ENCODE measurements at places on chromosomes 6 and 20. TPM values are rescaled to one million over a fixed set of nuclear protein-coding genes. Genes with fewer than 3 reads are reported as not detected.

GRCh38 chr20:20505554-20505953 is 137.7 kb downstream of the INSM1 start:
- DNase-seq: no peak
- no peak overlapping the region for H3K27ac ChIP-seq
- H3K4me3 ChIP-seq: no peak overlapping the region
- no peaks in the 10 kb centered on the region for H3K36me3 ChIP-seq
- no peaks in the 10 kb centered on the region for H3K27me3 ChIP-seq

- H3K27ac ChIP-seq: no peak overlapping the region
- no peaks in the 10 kb centered on the region for H3K27me3 ChIP-seq
- no peaks in the 10 kb centered on the region for H3K4me1 ChIP-seq
- H3K4me3 ChIP-seq: no peak overlapping the region
Measured at GRCh38 chr20:14441201-14441600, 103.8 kb upstream of the FLRT3 start.

GRCh38 chr6:43075670-43076463 is at the start of gene PTK7:
PTK7 (plus strand) TSS chr6:43076314; CDS start chr6:43076489, 175 bp downstream.
- H3K27me3 ChIP-seq: no peaks in the 10 kb centered on the region
- peak within 1 kb of the TSS; percentile 16 for H3K27ac ChIP-seq
- H3K4me3 ChIP-seq: peak within 1 kb of the TSS; percentile 95
- peak; percentile 78 for DNase-seq

GRCh38 chr6:90083891-90084290 is 189.6 kb downstream of the GJA10 start:
- no peak overlapping the region for H3K4me3 ChIP-seq
- H3K4me1 ChIP-seq: no peaks in the 10 kb centered on the region
- H3K27ac ChIP-seq: no peak overlapping the region
- DNase-seq: no peak

GRCh38 chr20:10672624-10673127 is 1.1 kb downstream of the JAG1 start:
- DNase-seq: peak; percentile 58
- H3K4me1 ChIP-seq: peaks cover 5% of the 10 kb centered on the region
- H3K27me3 ChIP-seq: no peaks in the 10 kb centered on the region
- H3K4me3 ChIP-seq: peak overlapping the region; percentile 97
- H3K27ac ChIP-seq: peak overlapping the region; percentile 78

GRCh38 chr6:86122086-86122485 is 479.4 kb upstream of the SYNCRIP start:
- DNase-seq: no peak
- H3K4me1 ChIP-seq: no peaks in the 10 kb centered on the region
- H3K27ac ChIP-seq: no peak overlapping the region

DNA sequence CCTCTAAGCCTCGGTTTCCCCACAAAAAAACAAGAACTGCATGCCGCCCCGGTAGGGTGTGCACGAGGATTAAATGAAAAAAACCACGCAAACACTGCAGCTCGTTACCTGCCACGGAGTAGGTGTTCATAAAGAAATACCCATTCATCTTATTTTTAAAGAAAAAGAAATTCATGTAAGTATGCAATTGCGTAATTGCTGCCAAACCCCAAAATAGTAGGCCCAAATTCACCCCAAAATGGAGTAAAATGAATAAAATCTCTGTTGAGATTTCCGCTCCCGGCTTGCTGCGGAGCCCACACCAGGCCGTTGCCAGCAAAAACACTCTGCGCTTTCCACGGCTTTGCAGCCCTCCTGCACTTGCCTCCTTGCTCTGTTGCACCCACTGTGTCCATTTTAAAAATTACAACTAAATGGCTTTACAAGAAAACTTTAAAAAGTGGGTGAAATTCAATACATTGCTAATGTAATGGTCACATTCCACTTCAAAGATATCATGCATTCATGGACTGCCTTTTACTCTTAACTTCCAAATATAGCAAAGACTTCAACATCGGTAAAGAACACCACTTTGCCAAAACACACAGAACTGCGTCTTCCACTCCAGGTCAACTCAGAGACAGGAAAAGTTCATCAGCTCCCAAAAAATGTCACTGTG is 125.0 kb downstream of the ZMYND8 start:
- no peaks in the 10 kb centered on the region for H3K27me3 ChIP-seq
- H3K4me1 ChIP-seq: 0 out of 2 replicates have a peak, but pooled peaks cover 4% of the 10 kb centered on the region
- peak overlapping the region; percentile 29 for H3K27ac ChIP-seq
- peaks cover 34% of the 10 kb centered on the region for H3K36me3 ChIP-seq

The PDE7B gene
- total RNA-seq: not detected

The SALL4 gene
- 75.8 TPM for total RNA-seq

GRCh38 chr20:50628853-50629669 is 62.3 kb downstream of the RIPOR3 start:
- no peak overlapping the region for H3K4me3 ChIP-seq
- peak overlapping the region; percentile 6 for H3K27ac ChIP-seq

- no peaks in the 10 kb centered on the region for H3K4me1 ChIP-seq
- H3K36me3 ChIP-seq: no peaks in the 10 kb centered on the region
- no peak for DNase-seq
- H3K4me3 ChIP-seq: no peak overlapping the region
- no peaks in the 10 kb centered on the region for H3K27me3 ChIP-seq
Measured at GRCh38 chr6:22738194-22738593, 168.8 kb downstream of the HDGFL1 start.

- H3K36me3 ChIP-seq: no peaks in the 10 kb centered on the region
- DNase-seq: no peak
- H3K4me3 ChIP-seq: no peak overlapping the region
- H3K4me1 ChIP-seq: no peaks in the 10 kb centered on the region
Measured at GRCh38 chr6:159261995-159262394, 92.8 kb downstream of the FNDC1 start.

The VSX1 gene
- total RNA-seq: not detected

The ACSS1 gene
- 113 TPM for total RNA-seq

- H3K27ac ChIP-seq: no peak overlapping the region
- no peaks in the 10 kb centered on the region for H3K36me3 ChIP-seq
- H3K4me1 ChIP-seq: no peaks in the 10 kb centered on the region
- no peak overlapping the region for H3K4me3 ChIP-seq
- DNase-seq: no peak
Measured at GRCh38 chr6:148716811-148717210, 30.0 kb upstream of the UST start.

The CLPSL2 gene
- total RNA-seq: 2.0 TPM

The ARFGEF3 gene
- total RNA-seq: 5.6 TPM

GRCh38 chr6:110681543-110682459 is 133.5 kb downstream of the CDK19 start:
- H3K36me3 ChIP-seq: no peaks in the 10 kb centered on the region
- H3K4me3 ChIP-seq: no peak overlapping the region
- no peak for DNase-seq
- H3K27ac ChIP-seq: peak overlapping the region; percentile 72

The PIGT gene
- 259 TPM for total RNA-seq

The DSP gene
- 193 TPM for total RNA-seq

DNA sequence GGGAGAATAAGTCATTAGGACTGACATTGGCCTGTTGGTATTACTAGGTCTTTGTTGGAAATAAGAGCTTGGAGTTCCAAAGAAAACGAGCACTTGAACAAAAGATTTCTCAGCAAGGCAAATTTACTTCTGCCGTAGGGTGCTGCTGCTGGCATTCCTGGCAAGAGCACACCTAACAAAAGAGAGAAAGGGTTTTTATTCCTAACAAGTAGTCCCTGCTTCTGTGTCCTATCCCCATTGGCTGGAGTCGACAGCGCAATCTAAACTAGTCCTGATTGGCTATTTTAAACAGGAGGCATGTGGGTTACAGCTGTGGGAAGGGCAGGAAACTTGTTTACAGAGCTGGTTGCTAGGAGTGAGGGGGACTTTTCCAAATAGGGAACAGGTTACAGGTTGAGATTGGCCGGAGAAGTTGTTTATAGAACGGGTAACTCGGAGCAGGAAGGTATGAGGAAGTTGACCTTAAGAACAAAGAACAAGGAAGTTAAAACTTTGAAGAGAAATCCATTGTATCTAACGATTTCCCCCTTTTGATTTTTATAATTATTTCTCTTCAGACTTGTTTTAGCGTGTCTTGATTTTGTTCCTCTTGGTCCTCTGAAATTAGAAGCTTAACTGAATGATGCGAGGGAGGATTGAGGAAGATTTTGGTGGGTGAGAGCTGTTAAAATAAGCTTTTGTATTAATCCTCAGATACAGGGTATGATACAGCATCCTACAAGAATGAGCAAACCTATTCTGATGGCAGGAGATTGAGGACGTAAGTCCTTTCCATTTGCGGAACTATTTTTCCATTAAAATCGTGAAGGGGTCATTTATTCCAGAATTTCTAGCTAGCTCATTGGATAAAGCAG is 3.4 kb upstream of the ZNFX1 start:
- peaks cover 65% of the 10 kb centered on the region for H3K4me1 ChIP-seq
- H3K36me3 ChIP-seq: peaks cover 70% of the 10 kb centered on the region
- H3K27ac ChIP-seq: peak overlapping the region; percentile 97
- DNase-seq: no peak
- H3K4me3 ChIP-seq: no peak overlapping the region
- H3K27me3 ChIP-seq: no peaks in the 10 kb centered on the region

The ECI2 gene
- 21.1 TPM for total RNA-seq

The GGTLC1 gene
- 1.3 TPM for total RNA-seq

- H3K4me3 ChIP-seq: no peak overlapping the region
- H3K36me3 ChIP-seq: no peaks in the 10 kb centered on the region
- no peak for DNase-seq
- H3K27me3 ChIP-seq: no peaks in the 10 kb centered on the region
- no peak overlapping the region for H3K27ac ChIP-seq
- H3K4me1 ChIP-seq: peaks cover 30% of the 10 kb centered on the region
Measured at GRCh38 chr6:43845646-43846045, 75.6 kb downstream of the VEGFA start.

The PSORS1C1 gene
- 0.75 TPM for total RNA-seq

DNA sequence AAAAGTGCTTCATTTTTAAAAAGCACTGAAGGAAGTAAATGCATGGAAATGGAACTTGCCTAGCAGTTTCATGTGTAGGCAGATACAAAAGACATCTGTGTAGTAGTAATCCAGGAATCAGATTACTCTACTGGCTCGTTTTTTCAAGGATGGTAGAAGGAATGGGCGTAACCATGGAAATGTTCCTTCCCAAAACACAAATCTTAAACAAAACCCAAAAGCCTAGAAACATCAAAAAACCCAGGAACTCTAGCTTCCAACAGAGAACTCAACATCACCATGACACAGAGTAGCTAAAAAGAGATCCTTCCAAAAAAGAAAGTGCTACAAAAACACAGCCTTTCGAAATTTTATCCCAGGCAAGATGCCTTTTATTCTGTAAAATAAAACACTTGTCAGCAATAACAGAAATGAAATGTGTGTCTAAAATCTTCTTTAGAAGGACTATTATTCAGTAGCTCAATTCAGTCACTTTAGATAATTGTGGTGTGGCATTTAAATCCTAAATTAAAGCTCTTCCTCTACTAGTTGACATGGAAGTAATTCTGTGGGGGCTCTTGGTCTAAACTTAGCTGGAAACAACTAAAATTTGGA is 81.7 kb downstream of the FAM217A start:
- DNase-seq: no peak
- no peaks in the 10 kb centered on the region for H3K27me3 ChIP-seq
- no peaks in the 10 kb centered on the region for H3K4me1 ChIP-seq
- no peaks in the 10 kb centered on the region for H3K36me3 ChIP-seq
- no peak overlapping the region for H3K4me3 ChIP-seq

DNA sequence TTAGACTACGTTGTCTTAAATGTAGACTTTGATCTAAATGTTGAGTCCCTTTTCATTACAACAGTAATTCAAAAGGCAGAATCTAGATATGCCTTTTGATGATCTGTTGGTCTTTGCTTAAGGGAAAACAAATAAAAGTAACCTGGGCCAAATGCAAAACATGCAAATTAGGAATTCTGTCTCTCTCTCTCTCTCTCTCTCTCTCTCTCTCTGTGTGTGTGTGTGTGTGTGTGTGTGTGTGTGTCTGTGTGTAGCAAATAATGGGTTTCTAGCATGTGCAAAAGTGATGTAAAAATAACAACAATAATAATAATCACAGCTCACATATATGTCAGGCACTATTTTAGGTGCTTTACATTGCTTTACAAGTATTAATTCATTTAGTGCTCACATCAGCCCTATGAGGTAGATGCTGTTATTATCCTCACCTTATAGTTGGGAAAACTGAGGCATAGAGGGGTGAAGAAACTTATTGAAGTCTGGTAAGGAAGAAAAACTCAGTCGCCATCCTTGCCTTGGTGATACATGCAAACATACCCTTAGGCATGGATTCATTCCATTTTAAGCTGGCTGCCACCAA is 160.3 kb upstream of the ZNF217 start:
- no peak overlapping the region for H3K4me3 ChIP-seq
- H3K27ac ChIP-seq: peak overlapping the region; percentile 91
- DNase-seq: no peak
- no peaks in the 10 kb centered on the region for H3K36me3 ChIP-seq

The CRISP3 gene
- not detected for total RNA-seq

GRCh38 chr6:43923376-43924221 is 153.6 kb downstream of the VEGFA start:
- H3K4me3 ChIP-seq: no peak overlapping the region
- no peak overlapping the region for H3K27ac ChIP-seq
- peaks cover 22% of the 10 kb centered on the region for H3K4me1 ChIP-seq
- no peak for DNase-seq

The SERINC1 gene
- total RNA-seq: 72.2 TPM

The TP53TG5 gene
- not detected for total RNA-seq

- no peak overlapping the region for H3K4me3 ChIP-seq
- DNase-seq: no peak
- no peaks in the 10 kb centered on the region for H3K36me3 ChIP-seq
Measured at GRCh38 chr20:54028276-54029011, 42.0 kb downstream of the BCAS1 start.

GRCh38 chr6:145756170-145756662 is 20.9 kb upstream of the EPM2A start:
- no peaks in the 10 kb centered on the region for H3K4me1 ChIP-seq
- no peak overlapping the region for H3K27ac ChIP-seq
- H3K27me3 ChIP-seq: no peaks in the 10 kb centered on the region
- no peaks in the 10 kb centered on the region for H3K36me3 ChIP-seq

DNA sequence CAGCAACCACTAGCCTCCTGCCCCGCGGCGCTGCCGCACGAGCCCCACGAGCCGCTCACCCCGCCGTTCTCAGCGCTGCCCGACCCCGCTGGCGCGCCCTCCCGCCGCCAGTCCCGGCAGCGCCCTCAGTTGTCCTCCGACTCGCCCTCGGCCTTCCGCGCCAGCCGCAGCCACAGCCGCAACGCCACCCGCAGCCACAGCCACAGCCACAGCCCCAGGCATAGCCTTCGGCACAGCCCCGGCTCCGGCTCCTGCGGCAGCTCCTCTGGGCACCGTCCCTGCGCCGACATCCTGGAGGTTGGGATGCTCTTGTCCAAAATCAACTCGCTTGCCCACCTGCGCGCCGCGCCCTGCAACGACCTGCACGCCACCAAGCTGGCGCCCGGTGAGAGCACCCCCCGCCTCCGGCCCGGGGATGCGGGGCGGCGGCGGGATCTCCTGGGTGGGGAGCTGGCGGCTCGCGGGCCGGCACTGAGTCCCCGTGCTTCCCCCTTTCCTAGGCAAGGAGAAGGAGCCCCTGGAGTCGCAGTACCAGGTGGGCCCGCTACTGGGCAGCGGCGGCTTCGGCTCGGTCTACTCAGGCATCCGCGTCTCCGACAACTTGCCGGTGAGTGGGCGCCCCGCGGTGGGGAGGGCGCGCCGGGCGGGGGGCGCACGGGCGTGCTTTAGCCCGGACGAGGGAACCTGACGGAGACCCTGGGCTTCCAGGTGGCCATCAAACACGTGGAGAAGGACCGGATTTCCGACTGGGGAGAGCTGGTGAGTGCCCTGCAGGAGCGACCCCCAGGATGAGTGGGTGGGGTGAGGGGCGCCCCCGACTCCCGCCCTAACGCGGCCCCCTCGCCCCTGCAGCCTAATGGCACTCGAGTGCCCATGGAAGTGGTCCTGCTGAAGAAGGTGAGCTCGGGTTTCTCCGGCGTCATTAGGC is 585 bp downstream of the PIM1 start:
- H3K27ac ChIP-seq: peak overlapping the region; percentile 95
- H3K4me1 ChIP-seq: peaks cover 10% of the 10 kb centered on the region
- peak; percentile 70 for DNase-seq
- H3K36me3 ChIP-seq: peaks cover 6% of the 10 kb centered on the region
- H3K4me3 ChIP-seq: peak overlapping the region; percentile 82
